SIG-M5 (cell line): ENCODE measurements at places on chromosomes 4 and X.

- no peak for DNase-seq
These were observed 19.5 kb upstream of the TMPRSS11B start for GRCh38 chr4:68264875-68265565.

DNA sequence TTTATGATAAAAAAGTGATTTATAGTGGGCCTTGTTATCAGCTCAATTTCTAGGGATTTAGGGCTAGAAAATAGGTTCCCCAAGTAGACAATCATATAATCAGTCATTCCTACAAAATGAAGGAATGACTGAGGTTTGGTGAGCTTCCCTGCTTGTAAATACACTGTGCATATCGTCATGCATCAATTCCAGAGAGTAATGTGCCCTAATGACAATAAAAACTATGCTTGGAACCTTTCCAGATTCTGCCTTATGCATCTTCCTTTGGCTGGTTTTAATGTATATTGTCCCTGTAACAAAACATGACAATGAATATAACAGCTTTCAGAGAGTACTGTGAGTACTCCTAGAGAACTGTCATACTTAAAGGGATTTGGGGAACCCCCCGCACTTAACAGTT lies 1310.9 kb downstream of the PCDH7 start:
- DNase-seq, result no peak

- no peak for DNase-seq
These were observed 59.4 kb downstream of the POLR2B start for GRCh38 chr4:57037982-57038604.

DNA sequence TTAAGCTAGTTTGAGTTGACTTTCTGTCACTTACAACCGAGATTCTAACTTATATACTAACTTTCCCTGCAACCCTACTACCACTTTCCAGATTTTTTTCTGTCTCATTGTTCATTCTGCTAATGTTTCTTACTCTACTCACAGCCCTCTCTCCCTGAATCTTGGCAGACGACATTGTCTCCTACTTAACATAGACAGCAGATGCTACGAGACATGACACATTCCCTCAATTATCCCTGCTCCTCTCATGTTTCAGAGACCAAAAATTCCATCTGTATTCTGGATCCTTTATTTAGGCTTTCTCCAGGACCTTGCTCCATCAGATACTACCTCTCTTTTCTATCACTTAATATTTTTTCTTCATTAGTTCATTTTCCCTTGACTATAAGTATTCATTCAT lies 379.1 kb upstream of the TEX13C start:
- no peak for DNase-seq

- DNase-seq, result no peak
These were observed 30.8 kb downstream of the NDNF start for GRCh38 chr4:121041307-121042090.

DNA sequence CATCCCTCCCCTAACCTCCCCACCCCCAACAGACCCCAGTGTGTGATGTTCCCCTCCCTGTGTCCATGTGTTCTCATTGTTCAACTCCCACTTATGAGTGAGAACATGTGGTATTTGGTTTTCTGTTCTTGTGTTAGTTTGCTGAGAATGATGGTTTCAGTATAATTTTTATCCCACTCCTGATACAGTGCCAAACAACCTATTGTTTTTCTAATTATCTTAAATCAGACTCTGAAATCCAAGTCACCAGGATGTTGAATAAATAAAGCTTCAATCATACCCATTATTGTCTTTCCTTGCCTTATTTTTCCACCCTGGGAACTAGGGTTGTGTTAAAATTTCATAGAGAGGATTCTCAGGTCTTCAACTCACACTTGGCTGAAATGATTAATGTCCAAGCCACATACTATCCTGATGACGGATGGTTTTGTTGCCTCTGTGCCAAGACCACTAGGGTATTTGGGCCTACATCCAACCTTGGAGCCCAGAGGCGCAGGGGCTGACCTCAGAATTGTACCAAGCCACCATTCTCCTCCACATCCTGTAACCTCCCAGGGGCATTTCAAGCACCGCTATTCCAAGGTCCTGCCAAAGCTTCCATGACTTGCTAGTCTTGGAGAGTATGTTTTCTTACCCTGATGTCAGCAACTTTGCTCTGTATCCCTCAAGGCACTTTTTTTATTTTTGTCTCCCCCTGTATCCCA lies 332.4 kb downstream of the ARHGAP24 start:
- no peak for DNase-seq

GRCh38 chr4:123449780-123450179 lies 53.2 kb downstream of the SPRY1 start:
- peak; percentile 1 for DNase-seq

DNA sequence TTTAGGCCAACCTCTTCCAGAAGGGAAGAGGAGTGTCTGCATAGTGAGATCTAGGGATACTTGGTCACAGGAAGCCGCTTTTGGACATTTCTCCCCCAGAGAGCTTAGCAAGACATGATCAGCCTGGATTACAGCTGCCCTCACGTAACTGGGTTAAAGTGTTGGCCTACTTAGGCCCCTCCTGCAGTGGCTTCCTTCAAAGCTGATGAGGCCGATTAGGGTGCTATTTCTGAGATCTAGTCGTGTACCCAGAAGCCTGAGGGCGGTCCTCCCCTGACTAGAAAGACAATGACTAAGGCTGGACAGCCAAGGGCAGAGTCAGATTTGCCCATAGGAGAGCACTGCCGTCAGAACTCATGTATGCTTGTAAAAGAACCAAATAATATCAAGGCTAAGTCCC lies 135.0 kb downstream of the AMMECR1 start:
- no peak for DNase-seq

- DNase-seq, result no peak
These were observed 190.9 kb downstream of the SHOX start for GRCh38 chrX:821327-822107.

DNA sequence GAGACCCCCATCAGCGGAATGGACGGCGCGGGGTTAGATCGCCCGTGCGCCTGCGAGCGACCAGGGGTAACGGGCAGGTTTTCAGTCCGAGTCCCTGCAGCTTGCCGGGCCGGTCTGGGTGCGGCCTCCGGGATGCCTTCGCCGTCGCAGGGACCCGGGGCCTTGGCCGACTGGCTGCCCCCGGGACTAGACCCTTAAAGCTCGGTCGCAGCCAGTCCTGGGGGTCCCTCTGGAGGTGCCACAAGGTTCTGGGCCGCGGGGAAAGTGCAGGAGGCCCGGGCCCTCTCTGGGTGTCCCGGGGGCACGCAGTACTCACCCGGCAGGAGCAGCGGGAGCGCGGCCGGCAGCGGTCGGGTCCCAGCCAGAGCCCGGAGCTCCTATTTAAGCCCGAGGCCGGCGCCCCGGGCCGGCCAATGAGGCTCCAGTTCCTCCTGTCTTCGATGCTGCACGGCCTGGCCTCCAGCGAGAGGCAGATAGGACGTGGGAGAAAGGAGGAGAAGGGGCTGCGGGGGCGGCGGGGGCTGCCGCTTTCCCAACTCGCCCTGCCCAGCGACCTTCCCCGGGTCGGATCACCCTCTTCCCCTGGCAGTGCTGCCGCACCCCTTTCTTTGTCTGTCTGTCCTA lies at the start of gene SPON2:
Gene SPON2 (minus strand): TSS at position 356 of the 624 bp plus-strand sequence.
- DNase-seq, result no peak

DNA sequence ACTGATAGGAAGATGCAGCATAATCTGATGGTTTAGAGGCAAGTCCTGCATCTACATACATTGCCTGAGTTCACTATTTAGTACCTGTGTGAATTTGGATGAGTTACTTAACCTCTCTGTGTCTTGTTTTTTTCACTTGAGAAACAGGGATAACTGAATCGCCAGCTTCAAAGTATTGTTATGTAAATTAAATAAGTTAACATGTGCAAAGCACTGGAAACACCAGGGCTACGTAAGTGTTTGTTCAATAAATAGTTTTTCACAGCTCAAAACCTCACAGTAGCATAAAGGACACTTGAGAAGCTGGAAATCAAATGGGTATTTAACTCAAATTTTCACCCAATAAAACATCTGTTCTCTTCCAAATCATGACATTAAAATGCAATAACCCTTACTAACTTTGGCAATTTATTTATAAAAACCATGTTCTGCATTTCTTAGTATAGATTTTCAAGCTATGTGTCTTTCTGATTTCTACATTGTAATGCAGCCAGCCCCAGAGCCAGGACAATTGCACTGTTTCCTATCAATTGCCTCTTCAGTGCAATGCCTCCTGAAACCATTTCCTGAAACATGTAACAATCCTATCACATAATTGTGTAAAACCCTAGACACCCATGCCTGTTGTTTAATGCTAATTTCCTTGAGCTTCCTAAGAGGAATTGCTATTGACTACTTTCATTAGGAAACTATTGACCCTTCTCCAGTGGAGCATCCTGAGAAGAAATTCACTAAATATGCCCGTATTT lies 177.1 kb downstream of the UNC5C start:
- DNase-seq, result no peak
